ENCODE measurements at places on chromosomes 12 and 14.
A peak's percentile ranks its signal among the peaks of the same experiment; 100 is the strongest.

GRCh38 chr14:28751467-28752058, 15.0 kb upstream of the FOXG1 start:
- peak; percentile 93 for DNase-seq

DNA sequence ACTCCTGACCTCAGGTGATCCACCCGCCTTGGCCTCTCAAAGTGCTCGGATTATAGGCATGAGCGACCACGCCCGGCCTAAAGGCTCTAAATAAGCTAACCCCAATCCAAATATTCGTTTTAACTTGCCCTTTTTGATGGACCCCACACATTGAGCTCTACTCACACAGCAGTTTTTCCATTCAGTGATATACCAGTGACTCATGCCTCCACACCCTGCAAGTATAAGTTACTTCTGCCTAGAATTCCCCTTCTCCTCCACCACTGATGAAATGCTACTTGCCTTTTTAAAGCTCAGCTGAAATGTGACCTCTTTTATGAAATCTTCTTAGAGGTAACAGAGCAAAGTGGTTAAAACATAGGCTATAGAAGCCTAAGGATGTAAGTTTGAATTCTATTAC, 68.8 kb downstream of the EXOC5 start:
- DNase-seq = no peak

- DNase-seq = no peak
Measured at GRCh38 chr12:49588281-49588680, 17.2 kb downstream of the FAM186B start.

- no peak for DNase-seq
Measured at GRCh38 chr12:67991158-67991557, 1.9 kb downstream of the IFNG-AS1 start.

- DNase-seq = no peak
Measured at GRCh38 chr14:70782361-70782760, 27.0 kb downstream of the MAP3K9 start.

DNA sequence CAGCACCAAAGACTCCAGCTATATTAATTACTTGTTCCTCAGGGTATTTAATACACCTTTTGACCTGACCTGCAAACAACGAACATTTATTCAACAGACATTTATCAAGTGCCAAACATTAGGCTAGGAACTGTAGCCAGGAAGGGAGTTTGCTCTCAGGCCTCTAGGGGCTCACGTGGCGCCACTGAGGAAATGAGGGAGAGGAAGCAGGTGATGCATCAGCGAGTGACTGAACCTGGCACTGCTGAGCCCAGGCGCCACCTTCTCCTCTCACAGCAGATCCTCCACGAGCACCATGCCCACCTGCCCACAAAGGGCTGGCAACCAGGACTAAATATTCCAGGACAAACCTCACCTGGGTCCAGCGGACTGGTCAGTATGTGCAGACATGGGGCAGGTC, 50.2 kb downstream of the SETD3 start:
- DNase-seq = no peak

GRCh38 chr14:70094631-70095030, 94.1 kb downstream of the SLC8A3 start:
- no peak for DNase-seq

DNA sequence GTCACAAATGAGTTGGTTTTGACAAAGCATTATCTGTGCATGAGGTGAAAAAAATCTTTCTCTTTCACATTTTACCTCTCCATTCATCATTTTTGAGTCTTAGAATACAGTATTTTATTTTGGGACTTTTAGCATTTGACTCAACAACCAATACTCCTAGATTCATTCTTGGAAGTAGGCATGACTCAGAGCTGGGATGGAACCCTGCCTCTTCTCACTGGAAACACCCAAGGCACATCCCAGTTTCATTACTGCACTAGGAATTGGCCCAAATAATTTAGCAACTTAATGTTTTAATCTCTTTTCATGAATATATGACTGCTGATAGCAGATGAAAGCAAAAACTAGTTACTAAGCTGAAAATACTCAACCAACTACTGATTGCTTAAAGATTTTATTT, 3.3 kb upstream of the PDZRN4 start:
- no peak for DNase-seq

DNA sequence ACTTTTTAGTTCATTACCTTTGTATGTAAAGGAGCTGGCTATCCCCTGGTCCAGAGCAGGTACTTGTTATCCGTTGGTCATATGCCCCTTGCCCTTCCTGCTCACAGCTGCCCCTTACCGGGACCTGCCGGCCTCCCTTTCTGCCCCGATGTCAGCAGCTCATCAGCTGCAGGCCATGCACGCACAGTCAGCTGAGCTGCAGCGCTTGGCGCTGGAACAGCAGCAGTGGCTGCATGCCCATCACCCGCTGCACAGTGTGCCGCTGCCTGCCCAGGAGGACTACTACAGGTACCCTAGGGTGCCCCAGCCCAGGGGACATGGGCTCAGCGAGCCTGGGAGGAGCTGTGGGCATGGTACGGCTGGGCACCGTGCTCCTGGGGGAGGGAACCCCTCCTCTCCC, 2.3 kb upstream of the RNU7-1 start:
- no peak for DNase-seq

- no peak for DNase-seq
Measured at GRCh38 chr14:23145794-23146350, 26.8 kb upstream of the CEBPE start.

DNA sequence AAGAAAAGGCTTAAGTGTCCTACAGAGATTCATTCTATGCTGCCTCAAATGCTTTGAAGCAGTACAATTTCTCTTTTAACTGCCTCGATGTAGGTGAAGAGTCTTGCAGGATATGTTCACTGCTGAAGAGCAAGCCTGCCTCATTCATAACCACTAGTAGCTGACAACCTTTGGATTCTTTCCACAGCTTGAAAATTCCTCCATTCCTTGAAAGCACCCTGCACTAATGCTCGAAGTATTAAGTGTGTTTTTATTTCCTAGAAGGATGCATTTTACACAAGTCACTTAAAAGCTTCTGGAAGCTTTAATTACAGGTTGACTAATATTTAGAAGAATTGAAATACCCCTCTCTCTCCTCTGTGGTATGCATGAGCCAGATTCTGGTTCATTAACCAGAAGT, 429.4 kb downstream of the DIO2 start:
- DNase-seq = no peak

DNA sequence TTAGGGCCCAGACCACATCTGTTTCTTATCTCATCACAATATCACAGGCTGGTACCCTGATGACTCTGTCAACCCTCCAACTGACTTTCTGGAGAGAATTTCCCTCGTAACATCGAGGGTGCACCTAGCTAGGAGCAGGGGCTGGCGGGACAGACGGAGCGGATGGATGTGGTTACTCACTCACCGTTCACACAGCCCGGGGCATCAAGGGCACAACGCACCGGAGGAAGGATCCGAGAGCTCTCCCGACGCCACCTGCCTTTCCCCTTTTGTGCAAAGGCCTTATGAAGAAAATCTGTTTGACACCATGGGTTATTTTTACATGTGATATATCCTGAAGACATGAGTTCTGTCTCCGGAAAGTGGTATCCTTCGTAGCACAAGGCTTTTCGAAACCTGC, 31.4 kb downstream of the SLC15A4 start:
- no peak for DNase-seq

DNA sequence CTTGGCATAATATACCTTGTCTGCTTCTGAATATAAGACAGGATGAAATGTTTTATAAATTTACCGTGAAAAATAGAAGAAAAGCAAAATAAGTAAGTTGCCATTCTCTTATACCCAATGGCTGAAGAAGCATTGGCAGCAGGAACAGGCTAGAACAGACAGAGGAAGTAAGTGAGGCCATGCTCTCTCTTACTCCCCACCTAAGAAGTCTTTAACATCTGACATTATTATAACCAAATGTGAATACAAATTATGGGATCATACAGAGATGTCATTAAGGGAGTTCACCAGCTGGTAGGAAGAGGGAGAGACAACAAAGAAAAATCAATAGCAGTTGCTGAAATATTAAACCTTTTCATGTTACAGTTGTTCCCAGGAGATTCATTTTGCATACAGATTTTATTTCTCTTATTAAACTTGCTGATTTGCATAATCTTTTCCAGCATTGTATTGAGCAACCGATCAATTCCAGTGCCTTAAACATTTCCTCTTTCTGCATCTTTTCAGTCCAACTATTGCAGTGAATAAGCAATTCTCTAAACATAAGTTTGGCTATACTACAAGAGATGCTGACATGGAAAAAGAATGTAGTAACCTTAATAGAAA, 270.6 kb downstream of the SLC6A15 start:
- DNase-seq = peak; percentile 19

DNA sequence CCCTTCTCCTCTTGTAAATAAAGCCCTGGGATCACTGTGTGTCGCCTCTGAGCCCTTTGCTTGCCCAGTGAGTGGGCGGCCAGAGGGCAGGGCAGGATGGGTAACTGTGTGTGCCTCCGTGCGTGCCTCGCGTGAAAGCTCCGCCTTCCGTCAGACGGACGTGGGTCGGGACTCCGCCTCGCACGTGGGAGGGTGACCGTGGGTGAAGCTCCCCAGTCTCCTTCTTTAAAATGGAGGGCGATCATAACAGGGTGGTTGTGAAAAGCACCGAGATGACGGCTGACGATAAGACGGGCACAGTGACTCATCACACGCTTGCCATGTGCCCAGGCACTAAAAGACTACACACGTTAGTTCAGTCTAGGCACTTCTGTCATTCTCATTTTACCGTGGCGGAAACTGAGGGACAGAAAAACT, 9.2 kb downstream of the PHB2 start:
- DNase-seq = no peak

GRCh38 chr12:18998343-18999261, 130.9 kb upstream of the PLEKHA5 start:
- no peak for DNase-seq

DNA sequence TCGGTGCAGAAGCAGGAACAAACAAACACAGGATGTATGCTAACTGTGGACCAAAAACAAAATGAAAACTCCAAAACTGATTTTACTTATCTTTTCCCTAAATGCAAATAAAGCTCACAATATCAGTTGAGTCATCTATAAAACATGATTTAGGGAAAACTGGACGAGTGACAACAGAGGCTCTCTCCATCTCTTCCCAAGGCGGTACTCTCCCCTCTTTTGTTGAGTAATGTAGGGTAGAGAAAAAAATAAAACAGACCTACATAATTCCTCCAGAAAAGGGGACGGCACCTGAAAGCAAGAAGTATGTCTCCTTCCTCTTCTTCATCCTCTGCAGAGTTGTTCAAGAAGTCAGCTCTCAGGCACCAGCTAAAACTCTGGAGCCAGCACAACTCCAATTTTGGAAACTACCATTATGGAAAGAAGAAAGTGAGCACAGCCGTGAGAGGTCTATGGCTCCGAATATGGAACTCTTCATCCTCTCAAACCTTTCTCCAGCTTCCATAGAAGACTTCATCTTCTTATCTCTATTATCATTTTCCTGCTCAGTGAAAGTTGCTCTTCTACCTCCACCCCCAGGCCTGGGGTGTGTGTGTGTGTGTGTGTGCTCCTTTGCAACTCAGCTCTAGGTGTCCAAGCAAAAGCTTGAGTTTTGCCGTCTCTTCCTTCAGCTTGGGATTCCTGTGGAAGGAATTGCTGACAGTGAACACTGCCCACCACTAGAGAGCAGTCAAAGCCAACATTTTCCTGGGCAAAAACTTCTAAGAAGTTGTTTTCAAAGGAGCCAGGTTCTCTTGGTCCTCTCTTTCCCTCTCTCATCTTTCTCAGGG, 155.4 kb downstream of the DIO2 start:
- DNase-seq = peak; percentile 80

DNA sequence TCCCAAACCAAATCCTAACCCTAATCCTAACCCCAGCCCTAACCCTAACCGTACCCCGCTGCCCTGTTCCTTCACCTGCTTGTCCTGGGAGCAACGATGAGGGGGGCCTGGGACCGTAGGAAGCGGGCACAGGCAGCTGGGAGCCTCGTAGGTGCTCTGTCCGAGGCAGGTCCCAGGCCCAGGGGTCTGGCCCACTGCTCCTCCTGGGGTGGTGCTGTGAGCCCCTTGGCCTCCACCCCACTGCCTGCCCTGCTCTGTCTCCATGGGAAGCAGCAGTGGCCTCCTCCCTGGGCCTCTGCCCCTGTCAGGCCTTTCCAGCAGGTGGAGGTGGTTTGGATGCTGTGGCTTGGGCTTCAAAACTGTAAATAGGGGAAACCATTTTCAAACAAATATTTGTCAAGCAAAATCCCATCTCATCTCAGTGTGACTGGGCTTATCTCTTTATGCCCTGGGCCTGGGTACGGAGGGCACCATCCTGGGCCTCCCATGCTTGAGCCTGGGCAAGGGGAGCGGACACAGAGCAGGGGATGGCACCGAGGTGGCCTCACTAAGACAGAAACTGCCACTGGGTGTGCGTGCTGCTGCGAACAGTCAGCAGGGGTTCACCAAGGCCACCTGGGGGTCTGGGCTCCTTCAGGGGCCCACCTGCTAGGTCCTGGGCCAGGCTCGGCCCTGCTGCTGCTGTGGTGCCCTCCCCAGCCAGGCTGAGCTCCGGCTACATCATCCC, 3.7 kb upstream of the BEGAIN start:
- no peak for DNase-seq

- DNase-seq = no peak
Measured at GRCh38 chr12:109744986-109745942, 31.6 kb downstream of the FAM222A start.

DNA sequence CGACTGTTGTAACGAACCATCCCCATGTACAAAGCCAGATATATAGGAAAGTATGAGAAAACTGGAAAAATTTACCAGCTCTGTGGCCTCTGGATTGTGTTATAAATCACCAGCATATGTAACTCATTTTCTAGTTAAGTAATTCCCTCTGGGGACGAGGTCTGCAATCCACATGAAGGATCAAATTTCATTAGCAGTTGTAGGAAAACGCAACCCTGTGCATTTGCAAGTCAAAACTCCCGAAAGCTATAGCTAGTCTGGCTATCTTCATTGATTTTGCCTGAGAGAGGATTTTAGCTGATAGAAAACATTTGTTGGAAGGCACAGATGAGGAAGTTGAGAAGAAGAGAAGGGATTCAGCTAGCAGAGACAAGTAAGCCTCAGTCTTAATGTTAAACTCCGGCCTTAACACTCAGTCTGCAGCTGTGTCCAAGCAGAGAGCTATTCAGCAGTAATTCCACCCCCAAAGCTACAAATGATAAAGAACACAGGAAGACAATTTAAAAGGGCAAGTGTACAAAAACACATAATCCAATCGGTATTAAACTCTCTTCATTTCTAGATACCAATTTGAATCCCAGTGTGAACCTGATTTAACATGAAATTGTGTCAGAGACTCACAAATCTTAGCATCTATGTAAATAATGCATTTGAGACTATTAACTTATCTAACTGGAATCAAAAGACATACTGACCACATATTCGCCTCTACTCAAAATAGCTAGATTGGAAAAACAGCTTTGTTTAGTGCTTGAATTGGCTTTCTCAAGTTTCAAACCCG, 54.2 kb upstream of the CERS5 start:
- DNase-seq = peak; percentile 59

GRCh38 chr14:45743884-45744283, 490.9 kb upstream of the MIS18BP1 start:
- DNase-seq = no peak

GRCh38 chr14:90897022-90897421, 80.8 kb upstream of the TTC7B start:
- DNase-seq = no peak

GRCh38 chr12:87828382-87828973, 200.7 kb downstream of the C12orf50 start:
- DNase-seq = no peak

GRCh38 chr12:96416033-96416799, 16.0 kb upstream of the CDK17 start:
- DNase-seq = no peak

Data from NCI-H446 (cell line).